Epithelial cell of esophagus (primary cell): ENCODE measurements at places on chromosomes 3 and 15.

DNA sequence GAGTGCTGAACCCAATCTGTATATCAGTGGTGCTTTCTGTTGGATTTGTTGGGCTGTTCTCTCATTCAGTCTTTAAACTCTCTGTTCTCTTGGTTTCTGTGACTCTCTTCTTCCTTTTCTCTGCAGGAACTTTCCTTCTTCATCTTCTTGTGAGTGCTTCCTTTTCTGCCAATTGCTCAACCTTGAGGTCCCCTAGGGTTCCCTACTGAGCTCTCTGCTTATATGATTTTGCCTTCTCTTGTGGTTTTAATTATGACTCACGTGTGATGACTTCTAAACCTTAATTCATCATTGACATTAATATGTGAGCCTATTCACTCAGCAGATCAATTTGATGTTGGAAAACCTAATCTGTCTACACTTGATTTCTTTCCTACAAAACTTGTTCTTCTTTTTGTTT, 39.4 kb downstream of the MOBP start:
- DNase-seq: no peak

GRCh38 chr3:89955156-89955555, 847.7 kb downstream of the EPHA3 start:
- no peak for DNase-seq

- no peak for DNase-seq
Observed at GRCh38 chr3:196159526-196159925, 51.7 kb downstream of the ZDHHC19 start.

DNA sequence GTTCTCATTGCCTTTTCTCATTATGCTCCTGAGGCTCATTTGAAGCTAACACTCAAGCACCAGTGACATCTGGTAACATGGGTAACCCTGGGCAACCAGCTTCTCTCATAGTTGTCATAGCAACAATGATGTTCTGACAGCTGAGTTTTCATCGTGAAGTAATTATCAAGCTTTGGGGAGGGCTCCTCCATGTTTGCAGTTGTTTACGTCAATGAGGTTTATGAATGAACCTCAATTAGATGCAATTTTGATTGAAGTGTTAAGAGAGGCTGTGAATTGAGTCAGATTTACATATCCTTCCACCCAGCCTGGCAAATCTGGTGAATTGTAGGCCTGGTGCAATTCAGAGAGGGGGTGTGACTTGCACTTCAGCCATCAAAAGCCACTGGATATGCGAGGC, 119.3 kb upstream of the CHD2 start:
- no peak for DNase-seq

GRCh38 chr15:70023064-70023768, 74.5 kb downstream of the TLE3 start:
- DNase-seq: peak; percentile 91

- peak; percentile 11 for DNase-seq
Observed at GRCh38 chr3:66554178-66554577, 53.4 kb upstream of the LRIG1 start.

DNA sequence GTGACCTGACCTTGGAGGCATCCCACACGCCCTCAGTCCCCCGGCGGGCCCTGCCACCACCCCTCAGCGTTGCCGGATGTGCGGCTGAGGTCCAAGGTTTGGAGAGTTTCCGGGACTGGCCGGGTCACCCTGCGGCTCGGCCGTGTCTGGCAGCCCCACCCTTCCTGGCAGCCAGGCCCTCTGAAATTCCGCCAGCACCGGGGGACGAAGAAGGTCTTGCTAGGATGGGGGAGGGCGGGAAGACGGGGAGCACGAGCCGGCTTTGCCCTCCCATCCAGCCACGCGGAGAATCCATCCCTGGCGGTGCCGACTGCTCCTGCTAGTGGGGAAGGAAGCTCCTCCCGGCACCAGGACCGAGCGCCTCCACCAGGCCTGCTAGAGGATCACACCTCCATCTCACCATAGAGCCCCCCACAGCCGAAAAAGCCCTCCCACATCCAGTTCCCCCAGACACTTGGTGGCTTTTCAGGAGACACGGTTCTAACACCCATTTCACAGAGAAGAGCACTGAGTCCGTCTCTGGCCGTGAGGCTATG, 81.5 kb downstream of the CPN2 start:
- DNase-seq: no peak

- DNase-seq: no peak
Observed at GRCh38 chr3:51691949-51692348, 14.9 kb upstream of the GRM2 start.

DNA sequence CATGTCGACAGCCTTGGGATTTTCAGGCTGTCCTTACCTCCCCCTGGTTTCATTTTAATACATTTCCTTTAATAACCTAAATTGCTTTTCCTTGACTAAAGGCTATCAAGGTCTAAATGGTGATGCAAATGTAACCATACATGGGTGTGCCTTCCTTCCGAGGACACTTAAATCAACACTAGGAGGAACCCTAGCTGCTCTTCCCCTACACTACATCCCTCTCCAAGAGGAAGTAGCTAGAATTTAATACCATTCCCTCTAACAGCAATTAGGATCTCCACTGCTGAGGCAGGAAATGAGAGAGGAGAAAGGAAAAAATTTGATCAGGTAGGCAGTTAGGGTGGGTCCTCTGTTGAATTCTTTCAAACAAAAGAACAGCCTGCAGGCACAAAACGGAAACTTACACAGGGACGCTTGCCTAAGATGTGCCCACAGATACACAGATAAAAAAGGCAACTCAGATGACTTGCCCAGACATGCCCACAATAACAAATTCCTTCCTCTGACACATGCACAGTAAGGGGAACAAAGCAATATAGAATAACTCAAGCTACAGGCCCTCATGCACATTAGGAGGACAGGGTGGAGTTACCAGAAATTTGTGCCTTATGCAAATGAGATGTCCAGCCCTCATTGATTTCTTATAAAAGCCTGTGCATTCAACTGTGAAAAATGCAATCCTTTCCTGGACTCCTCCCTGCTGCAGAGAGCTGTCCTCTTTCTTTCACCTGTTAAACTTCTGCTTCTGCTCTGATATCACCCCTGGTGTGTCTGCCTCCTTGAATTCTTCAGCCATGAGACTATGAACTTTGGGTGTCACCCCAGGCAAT, 1024.4 kb upstream of the CADM2 start:
- peak; percentile 99 for DNase-seq

DNA sequence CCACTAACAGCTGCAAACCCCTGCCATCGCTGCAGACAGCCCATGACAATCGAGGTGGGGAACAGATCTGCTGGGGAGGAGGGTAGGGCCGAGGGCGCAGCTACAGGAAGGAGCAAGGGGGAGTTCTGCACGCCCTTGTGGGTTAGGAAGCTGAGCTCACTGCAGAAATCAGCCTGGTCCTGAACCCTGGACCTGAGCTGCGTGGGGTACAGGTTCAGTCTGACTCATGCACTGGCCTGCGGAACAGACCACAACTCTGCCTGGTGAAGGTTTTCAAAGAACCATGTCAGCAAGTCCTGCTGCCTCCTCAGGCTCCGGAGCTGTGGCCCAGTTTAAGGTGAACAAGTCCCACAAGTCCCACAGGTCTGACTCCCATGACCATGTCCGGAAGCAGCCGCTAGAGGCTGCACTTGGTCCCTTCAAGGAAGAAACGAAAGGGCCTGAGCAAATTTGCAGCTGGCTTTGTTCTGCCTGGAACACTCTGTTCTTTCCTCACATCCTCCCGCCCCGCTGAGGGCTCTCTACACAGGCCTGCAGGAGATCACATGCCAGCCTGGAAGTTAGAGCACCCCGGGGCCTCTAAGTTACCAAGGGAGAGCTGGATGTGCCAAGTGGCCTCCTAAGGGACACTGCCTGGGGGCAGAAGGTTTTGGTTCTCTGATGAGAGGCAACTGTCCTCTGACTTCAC, 49.4 kb upstream of the AKAP13 start:
- peak; percentile 92 for DNase-seq

- DNase-seq: no peak
Observed at GRCh38 chr3:99523431-99524127, 114.8 kb upstream of the COL8A1 start.

DNA sequence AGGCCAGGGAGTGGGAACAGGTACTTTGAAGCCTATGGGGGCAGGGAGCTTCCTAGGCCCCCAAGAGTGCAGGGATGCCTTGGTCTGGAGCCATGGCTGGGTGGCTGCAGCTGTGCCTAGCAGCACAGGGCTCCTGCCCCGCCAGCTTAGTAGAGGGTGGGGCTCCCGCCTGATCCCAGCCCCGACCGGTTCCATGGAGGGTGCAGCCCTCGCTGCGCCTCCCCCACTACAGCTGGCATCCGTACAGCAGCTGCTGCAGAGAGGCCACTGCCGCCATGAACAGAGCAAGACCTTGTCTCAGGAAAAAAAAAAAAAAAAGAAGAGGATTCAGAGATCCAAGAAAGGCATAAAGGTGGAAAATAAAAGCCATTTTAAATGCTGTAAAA, 277.2 kb downstream of the UBE2E2 start:
- DNase-seq: no peak

DNA sequence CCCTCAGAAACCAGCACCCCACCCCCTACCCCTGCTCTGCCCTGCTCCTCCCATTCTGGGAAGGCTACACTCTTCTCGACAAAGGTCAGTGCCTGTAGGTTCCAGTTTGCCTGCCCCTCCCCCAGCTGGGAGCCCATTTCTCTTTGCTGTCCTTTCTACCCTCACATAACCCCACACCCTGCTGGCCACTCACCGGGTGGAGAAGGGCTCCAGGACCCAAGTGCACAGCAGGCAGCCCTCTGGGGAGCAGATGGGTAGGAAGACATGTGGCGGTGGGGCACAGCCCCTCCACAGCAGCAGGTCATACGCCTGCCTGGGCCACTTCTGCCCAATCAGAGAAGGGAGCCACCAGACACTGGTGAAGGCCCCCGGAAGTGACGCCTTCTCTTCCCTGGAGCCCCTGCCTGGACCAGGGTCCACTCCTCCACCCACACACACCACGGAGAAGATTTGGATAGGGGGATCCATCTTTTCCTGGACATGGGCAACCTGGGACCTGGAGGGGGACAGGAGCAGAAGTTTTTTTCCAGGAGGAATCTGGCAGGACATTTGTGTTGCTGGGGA, at the start of gene THPO:
Gene THPO (minus strand): TSS at position 326 of the 564 bp plus-strand sequence. CDS start 1,948 bp downstream, outside the sequence.
- no peak for DNase-seq

DNA sequence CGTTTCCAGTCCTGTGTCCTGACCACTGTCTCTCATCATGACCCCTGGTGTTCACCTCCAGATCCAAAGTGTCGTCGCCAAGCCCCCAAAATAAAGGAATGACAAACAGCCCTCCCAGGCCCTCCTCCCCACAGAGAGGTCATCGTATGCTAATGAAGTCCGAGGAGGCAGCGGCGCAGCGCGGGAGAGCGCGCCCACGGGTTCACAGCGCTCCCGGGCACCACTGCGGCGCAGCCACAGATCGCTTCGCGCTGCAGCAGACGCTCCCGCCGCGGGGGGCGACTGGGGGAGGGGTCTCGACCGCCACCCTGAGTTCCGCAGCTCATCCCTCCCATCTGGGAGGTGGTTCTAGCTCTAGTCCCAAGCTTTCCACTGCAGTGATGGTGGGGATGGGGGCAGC, 1.3 kb downstream of the DGKG start:
- DNase-seq: no peak

DNA sequence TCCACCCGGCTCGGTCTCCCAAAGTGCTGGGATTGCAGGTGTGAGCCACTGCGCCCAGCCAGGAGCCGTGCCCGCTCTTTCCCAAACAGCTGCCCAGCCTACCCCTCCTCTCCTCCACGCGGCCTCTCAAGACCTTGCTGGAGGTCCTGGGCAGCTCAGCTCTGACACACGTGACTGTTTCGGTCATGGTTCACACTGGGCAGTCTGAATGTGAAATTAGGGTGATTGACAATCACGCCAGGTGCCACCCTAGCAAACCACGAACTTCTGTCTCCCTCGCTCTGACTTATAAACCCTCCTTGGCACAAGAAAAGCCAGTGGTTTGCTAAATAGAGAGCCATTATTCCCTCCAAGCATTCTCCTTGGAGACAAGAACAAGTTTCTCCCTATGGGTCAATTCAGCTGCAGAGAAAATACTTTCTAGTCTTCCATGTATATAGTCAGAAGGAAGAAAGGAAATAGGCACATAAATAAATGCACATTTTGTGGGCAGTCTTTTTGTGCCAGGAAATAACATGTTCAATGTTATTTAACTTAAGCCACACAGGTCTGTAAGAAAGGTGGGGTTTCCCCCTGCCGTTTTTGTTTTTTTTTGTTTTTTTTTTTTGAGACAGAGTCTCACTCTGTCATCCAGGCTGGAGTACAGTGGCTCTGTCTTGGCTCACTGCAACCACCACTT, 121.9 kb upstream of the MEF2A start:
- DNase-seq: no peak

DNA sequence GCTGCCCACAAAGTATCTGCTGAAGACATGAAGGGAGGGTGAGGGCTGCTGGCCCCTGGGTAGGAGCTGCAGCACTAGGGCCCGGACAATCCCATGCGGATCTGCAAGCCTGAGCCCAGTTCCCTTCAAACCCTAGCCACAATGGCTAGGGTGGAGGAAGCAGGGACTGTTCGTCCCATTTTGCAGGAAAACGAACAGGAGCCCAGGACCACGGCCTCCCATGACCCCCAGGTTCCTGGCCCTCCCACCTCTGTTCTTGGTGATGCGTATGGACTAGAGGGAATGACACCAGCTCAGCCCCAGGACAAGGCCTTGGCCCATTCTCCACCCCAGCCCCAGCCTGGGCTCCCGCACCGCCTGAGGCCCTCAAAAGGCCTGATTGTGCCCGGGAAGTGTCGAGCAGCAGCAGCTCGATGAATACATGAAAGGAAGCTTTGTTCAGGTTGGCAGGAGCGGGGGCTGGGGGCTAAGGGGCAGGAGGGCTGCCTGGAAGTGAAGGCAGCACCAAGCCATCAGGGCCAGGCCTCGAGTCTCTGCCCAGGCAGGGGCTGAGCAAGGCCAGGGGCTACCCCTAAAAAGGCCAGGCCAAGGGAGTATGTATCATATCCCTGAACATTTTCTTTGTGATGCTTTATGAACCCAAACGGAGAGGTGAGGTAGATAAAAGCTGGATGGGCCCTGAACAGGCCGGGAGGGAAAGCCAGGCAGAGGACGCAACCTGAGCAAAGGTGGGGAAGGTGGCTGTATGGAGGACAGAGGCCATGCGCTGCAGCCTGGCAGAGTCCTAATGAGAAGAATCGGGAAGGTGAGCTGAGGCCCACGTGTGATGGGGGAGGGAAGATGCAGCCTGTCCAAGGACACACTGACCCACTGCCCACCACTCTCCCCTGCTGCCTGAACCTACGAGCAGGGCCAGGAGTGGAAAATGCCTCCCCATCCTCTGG, 12.2 kb downstream of the SEMA7A start:
- DNase-seq: no peak

DNA sequence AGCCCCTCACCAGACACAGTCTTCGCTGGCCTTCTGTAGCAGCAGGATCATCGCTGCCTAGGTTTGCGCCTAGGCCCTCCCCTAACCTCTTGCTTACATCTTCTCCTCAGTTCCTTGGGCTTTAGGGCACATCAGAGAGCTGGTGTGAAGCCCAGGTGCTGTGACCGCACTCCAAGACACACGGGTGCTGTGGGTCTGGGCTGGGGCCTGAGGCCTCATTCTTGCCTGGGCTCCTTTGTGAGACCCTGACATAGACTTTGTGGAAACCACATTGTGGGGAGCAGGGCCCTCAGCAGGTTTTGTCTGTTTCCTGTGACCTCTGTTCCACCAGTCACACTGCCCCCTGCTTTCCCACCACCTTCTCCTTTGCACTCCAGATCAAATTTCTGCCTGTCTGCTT, 8.0 kb downstream of the AMIGO3 start:
- DNase-seq: no peak
